Urothelium cell line (cell line): ENCODE measurements at places on chromosomes 2 and 18.

GRCh38 chr18:78974115-78974761, 5.4 kb upstream of the SALL3 start:
- peak; percentile 67 for DNase-seq

DNA sequence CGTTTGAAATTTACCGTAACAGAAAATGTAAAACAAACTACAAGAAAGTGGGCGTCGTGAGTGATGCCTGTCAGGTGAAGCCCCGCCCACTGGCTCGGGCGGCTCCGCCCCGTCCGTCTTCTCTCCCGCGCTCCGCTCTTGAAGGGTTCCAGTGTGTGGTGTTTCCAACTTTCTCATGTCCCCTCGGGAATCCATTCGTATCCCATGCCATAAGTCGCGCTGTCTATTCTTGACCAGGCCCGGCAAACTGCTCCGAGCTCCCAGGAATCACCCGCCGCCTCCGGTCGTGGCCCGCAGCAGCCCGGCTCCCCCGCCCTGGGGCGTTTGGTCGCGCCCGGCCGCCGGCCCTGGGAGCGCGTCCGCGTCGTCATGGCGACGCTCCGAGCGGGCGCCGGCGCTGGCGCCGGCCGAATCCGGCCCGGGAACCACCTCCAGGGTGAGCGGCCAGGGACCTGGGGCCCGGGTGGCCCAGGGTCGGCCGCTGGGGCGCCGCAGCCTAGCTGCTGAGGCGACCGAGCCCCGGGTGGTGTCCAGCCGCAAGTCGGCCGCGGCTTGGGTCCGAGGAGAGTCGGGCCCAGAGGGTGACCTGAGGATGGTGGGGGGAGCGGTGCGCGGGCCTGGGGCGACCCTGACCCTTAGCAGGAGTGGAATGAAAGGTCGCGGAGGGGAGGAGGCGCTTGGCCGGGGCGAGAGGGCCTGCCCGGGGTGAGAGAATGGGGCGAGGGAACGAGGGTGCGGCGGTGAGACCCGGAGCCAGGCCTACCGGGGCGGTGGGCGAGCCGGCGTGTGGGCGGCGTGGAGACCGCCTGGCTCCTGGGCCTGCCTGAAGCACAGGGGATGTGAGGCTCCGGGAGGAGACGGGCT, at the start of gene CFAP221:
Gene CFAP221 (plus strand): TSS at position 375 of the 864 bp plus-strand sequence. CDS start 1,683 bp downstream, outside the sequence.
- peak; percentile 97 for DNase-seq

- DNase-seq, result no peak
These were observed 6.2 kb upstream of the ADCY3 start for GRCh38 chr2:24926220-24926601.

- no peak for DNase-seq
These were observed 112.6 kb downstream of the HDAC4 start for GRCh38 chr2:239288237-239288636.

DNA sequence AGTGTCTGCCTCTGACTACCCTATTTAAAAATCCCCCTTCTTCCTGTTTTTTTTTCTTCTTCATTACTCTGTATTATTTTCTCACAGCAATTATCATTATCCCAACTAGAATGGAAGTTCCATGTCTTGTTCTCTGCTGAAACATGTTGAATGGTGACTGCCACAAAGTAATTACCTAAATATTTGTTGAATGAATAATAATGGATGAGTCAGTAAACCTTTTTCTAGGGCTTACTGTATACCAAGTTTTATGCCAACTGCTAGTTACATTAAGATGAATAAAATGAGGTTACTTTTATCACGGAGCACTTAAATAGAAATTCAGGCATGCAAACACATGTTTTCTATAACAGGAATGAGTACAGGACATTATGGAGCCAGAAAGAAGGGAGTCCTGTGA, 490.6 kb downstream of the THSD7B start:
- DNase-seq, result no peak

DNA sequence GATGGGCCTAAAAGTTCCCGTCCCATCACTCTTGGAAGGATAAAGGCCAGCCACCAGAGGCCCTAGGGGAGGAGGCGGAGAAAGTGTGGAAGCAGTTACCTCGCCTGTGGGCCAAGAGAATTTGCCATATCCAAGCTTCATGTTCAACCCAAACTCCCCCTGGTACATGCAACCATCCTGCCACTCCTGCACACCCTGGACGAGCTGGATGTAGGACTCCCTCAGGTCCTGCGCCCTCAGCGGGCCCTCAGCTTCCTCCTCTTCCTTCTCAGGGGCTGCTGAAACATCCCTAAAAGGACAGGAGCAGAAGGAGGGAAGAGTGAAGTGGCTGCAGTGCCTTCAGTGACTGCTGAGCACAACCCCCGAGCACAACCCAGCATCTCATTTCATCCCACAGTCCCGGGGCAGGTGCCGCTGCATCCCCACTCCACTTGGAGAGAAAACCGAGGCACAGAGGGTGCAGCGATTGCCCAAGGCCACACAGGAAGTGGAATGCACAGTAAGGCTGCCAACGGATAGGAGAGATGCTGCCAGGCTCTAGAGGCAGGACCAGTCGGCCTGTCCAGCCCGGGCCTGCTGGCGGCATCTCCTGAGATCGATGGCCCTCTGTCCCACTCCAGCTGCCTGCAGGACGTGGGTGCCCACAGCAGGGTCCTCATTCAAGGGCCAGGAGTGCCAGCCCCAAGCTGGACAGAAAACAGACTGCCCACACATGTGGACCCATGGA, 2.9 kb downstream of the ANKMY1 start:
- DNase-seq, result no peak

DNA sequence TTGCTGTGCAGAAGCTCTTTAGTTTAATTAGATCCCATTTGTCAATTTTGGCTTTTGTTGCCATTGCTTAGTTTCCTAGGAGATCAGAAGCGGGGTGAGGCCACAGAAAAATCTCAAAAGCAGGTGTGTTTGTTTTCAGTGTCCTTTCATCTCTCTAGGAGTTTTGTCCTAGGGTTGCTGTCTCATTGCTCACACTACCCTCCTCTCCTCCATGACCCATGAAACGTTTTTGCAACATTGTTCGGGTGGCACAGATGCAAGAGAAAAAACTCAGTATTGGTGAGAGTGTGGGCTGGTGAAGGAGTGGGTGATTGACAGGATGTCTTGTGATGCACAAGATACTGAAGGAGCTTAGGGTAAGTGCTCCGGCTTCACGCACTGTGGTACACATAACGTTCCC, 103.6 kb downstream of the LYPD1 start:
- no peak for DNase-seq

- no peak for DNase-seq
These were observed 80.6 kb downstream of the HS1BP3 start for GRCh38 chr2:20570249-20570648.

GRCh38 chr2:140990416-140990815, 1140.4 kb downstream of the LRP1B start:
- DNase-seq, result peak; percentile 4

- DNase-seq, result peak; percentile 51
These were observed 150.2 kb upstream of the SPATS2L start for GRCh38 chr2:200156166-200156835.

DNA sequence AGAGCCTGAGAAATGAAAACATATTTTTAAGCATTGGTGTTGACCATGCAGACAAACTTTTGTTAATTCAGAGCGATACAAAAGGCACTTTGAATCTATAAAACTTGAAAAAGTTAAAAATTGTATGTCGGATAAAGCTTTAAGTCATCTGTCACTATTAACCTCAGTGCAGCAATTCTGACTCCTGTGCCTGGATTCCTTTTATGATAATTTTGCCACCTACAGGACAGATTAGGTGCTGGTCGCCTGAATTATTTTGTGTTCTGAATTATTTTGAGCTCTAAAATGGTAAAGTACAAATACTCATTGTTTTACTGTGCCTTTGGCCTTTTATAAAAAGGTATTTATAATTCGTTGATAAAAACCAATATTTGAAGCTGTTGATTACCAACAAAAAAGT, 19.4 kb upstream of the RNF138 start:
- DNase-seq, result peak; percentile 13

GRCh38 chr2:150866431-150866830, 379.0 kb upstream of the RND3 start:
- no peak for DNase-seq

DNA sequence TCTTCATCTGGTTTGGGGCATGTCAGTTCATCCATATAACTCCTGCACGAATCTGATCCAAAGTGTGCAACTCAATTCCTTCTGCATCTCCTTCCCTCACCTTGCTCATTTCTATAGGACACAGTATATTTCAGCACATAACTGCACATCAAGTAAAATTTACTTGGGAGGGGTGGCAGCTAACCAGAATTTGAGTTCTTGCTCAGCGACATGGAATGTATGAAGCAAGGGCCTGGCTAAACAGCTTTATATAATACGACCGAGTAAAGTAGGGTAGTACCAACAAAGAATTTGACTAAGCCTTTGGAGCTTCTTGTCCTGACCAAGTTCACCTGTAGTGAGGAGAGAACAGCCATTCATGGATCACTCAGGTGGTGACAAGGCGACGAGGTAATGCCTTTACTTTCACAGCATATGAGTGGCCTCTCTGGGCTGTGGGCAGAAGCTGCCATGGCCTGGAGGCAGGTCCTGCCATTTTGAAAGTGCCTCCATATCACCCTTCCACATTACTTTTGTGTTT, 570.2 kb upstream of the TNP1 start:
- no peak for DNase-seq

- no peak for DNase-seq
These were observed 11.4 kb downstream of the THNSL2 start for GRCh38 chr2:88181511-88181910.

DNA sequence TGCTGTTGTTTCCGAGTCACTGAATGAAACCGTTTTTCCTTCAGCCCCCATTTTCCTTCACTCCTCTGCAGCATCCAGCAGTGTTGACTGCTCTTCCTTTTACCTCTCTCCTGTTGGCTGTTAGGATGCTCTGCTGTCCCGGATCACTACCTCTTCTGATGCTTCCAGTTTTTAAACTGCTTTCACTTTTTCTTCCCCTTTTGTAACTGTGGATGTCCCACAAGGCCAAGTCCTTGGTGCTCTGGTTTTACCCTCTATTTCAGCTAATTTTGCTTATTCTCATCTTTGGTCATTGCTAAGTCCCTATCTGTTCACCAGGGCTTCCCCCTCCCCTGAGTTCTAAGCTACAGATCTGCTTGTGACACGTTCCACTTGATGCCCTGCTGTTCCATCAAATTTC, 39.4 kb upstream of the MAP4K3 start:
- no peak for DNase-seq

DNA sequence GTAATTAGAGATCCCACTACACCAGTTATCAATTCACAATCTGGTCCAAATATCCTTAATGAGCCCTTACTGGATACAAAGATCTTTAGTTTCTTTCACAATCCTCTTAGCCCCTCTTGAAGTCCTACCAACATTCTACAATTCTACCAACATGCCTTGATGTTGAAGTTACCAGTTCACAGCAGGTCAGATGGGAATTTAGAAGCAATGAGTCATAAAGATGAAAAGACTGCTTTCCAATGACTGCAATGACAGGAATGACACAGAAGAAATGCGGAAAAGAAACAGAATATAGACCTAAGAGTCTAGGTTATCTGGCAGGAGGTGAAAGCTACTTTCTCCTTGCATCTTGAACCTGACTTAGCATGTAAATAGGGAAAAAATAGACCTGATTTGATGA, 24.5 kb downstream of the RTTN start:
- peak; percentile 53 for DNase-seq

DNA sequence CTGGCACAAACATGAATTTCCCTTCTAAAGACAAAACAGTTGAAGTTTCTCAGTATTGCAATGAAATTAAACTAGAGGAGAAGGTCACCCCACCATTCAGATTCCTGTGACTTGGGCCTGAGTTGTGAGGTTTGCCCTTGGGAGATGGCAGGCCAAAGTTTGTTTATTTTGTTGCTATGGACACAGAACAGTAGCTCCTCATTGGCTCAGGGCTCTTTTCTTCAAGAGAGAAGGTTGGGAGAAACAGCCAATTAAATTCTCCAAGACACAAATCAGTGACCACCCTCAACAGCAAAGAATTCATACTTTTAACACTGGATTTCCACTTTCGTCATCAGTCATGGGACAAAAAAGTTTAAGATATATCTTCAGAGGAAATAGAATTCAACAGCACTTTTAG, at the start of gene FLACC1:
Gene FLACC1 (minus strand): TSS at position 125 of the 400 bp plus-strand sequence. CDS start 5,941 bp downstream, outside the sequence.
- no peak for DNase-seq

- DNase-seq, result no peak
These were observed 901.0 kb downstream of the TSN start for GRCh38 chr2:122656403-122656802.

DNA sequence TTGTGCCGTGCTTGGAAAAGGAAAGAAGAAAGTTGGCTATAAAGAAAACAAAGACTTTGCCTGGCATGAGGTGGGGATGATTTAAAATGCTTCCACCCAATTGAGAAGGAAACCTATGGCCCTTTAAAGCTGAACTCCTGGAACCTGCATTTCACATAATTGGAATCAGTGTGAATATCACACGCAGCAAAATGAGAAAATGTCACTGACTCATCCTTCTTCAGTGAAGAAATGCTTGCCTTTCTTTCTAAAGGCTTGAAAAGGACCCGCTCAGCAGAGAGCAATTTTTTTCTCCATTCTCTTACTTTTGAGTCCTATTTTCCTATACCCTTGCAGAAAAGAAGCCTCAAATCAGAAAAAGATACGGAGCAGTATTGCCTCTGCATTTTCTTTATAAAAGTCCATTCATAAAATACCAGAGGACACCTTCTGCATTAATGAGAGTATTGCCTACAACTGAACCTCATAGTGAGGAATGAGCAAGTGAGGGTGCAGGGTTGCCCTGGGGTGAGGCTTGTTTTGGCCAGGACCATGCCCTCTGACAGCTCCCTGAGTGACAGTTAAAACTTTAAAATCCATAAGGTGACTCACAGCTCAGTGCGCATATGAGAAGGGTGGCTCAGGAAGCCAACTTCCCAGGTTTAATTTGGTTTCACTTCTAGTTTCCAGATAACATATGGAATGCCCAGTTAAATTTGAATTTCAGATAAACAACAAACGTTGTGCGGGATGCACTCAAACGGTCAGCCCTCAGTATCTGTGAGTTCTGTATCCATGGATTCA, 191.9 kb upstream of the GYPC start:
- DNase-seq, result no peak

DNA sequence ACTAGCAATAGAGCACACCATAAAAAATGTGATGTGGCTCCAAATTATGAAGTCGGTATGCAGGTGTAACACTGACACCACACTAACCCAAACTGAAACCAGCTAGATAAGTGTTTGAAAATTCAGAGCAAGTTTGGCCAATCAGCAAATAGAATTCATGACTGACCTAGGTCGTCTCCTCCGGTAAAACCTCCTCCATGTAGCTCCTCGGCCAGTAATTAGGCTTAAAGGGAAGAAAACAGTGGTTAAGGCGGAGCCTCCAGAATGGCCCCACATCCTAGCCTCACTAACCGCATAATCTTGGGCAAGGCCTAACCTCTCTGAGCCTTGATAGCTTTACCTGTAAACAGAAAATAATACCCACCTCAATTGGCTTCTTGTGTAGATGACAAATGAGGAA, 30.1 kb downstream of the C1D start:
- DNase-seq, result no peak

GRCh38 chr2:85064927-85065577, 68.1 kb upstream of the TCF7L1 start:
- DNase-seq, result no peak

GRCh38 chr2:30029804-30030203, 108.4 kb upstream of the ALK start:
- DNase-seq, result no peak

- DNase-seq, result peak; percentile 68
These were observed 221.3 kb upstream of the CTAGE1 start for GRCh38 chr18:22639026-22639463.
